ENCODE measurements at places on chromosomes 13 and 19.
A peak's percentile ranks its signal among the peaks of the same experiment; 100 is the strongest.

- no peak for DNase-seq
Observed at GRCh38 chr19:9808855-9809824, 9.7 kb downstream of the FBXL12 start.

- no peak for DNase-seq
Observed at GRCh38 chr13:109785141-109785891, 1.1 kb downstream of the IRS2 start.

- no peak for DNase-seq
Observed at GRCh38 chr13:42762251-42762650, 19.1 kb upstream of the FAM216B start.

DNA sequence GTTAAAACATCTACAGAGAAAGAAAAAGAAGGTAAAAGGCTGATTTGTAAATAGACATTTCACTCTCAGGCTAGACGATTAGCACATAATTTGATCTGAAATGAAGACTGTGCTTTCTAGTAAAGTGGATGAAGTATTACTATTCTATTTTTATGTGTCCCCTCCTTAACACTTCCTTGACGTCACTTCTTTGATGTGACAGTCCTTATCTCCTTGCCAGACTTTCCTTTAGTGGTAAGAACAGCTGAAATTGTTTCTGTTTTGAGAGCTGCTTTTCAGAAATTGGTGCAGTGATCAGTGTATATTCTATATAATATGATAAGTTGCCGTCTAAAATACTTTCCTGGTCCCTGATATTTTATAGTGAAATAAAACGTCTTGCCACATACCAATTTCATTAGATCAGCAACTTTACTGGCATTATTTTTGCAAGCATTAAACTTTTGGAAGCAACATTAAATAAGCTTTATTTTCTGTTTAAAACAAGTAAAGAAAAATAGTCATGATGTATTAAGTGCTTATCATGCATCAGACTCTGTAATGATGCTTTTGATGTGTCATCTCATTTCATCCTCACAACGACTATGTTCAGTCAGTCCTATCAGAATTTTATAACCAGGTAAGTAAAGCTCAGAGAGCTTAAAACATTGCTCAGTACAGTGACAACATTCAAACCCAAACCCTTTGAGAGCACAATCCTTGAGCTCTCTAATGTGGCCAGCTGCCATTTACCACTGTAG lies 210.3 kb upstream of the PCDH9 start:
- no peak for DNase-seq

DNA sequence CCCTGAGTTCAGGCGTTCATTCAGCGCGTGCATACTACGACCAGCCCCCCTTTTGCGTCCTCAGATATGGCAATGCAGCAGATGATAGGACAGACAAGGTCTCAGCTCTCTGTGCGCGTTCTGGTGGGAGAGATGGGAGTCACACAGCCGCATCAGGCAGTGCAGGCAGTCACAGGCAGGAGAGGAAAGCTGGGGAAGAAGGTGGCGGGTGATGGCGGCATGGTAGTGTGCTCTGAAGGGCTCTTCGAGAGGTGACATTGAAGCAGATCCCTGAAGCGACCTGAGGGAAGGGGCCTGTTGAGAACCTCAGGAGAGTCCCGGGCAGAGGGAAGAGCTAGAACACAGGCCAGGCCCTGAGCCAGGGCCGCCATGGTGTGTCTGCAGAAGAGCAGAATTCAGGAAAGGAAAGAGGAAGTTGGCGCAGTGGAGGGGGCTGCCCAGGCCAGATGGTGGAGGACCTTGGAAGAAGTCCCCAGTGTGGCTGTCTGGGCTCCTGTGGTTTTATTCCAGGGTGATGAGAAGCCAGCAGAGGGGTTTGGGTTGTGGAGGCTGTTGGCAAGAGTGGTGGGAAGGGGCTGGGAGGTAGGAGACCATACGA lies 3.5 kb downstream of the USF2 start:
- DNase-seq = no peak

DNA sequence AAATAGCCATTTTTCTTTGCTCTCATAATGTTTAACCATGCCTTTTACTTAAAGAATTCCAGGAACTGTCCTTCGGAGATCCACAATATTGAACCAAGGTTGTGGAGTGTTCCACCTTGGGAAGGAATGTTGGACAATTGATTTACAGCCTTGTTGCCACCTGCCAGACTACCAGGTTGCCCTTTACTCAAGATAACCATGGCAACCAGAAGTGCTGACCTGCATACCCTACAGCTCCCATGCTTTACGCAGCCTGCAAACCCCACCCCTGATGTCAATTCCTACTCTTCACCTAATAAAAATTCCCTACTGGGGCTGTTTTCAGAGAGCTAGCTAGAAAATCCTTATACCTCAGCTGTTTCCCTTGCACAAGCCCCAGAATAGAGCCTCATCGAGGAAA lies 151.0 kb upstream of the RXFP2 start:
- no peak for DNase-seq

- no peak for DNase-seq
Observed at GRCh38 chr13:89029062-89029461, 1357.9 kb downstream of the SLITRK5 start.

GRCh38 chr13:111171629-111172028 lies 56.5 kb downstream of the ARHGEF7 start:
- no peak for DNase-seq

DNA sequence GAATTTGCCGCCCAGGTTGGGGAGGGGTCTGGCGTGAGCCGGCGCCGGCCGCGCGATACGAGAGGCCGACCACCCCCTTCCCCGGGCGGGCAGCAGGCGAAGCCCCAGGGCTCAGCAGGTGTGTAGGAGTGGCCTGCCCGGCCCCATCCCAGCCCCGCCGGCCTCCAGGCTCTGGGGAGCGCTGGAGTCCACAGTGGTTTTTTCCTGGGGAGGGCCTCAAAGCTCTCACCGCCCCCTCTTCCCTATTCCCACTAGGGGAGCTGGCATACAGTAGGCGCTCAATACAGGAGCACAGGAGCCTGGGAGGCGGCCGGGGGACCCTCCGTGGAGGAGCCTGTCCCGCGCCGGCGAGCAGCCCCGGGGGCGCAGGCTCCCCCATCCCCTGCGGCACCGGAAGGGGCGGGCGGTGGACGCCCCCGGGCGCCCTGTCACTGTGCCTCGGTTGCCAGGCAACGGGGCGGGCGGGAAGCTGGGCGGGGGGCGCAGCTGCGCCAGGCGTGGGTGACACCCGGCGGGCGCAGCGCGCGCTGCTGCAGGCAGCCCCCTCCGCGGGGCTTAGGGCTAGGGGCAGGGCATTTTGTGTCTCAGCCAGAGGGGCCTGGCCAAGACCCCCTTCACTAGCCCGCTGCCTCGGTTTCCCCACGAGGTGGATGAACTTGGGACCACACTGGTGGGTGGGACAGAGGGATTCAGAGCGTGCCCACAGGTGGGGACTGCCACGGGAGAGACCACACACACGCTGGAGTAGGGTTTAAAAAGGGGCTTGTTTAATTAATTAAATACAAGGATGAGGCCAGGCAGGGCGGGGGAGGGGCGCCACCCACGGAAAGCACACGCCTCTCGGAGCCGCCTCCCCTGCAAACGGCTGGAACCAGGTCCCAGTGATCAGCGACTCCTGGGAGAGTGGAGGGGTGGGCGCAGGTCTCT lies 3.6 kb upstream of the REXO1 start:
- DNase-seq = no peak

DNA sequence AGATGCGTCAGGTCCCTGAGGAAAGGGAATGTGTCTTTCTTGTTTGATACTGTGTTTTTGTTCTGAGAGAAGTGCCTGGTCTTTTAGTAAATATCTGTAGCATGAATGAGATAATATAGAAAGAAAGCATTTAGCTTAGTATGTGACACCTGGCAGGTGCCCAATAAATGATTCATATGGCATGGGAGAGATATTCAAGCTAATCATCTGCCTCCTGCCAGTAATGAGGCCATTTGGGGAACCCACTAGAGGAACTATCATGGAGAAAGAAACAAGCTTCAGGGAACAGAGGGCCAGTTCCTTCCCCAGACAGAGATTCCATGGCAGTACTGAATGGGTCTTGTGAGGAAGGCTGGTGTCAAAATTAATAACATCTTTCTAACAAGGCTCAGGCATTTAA lies 603.9 kb downstream of the DCT start:
- no peak for DNase-seq

GRCh38 chr13:43293008-43293407 lies 269.6 kb downstream of the DNAJC15 start:
- no peak for DNase-seq

DNA sequence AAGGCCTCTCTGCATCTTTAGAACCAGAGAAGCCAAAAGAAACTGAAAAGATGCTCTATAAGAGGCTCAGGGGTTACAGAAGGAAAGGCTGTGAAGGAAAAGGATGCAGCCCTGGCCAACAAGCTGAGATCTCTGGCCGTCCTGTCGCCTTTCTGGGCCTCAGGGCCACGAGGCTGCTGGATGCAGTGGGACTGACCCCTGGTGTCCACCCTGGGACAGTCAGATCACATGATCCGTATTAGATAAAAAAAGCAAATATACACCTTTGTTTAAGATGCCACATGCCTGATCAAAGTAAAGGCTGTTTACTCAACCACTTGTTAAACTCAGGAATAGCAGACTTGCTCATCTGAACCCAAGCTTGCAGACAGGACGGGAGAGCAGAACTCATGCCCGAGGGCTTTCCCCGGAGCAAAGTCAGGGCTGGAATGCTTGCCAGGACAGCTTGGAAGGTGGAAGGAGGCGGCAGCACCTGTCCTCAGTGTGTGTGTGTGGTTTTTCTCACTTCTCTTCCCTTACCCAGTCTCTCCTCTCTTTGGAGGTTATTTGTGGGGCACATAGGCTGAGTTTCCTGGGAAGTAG lies 206.5 kb upstream of the TSHZ3 start:
- no peak for DNase-seq

GRCh38 chr13:47146991-47147811 lies 250.3 kb upstream of the HTR2A start:
- DNase-seq = no peak

GRCh38 chr13:35768551-35768950 lies 292.1 kb upstream of the MAB21L1 start:
- no peak for DNase-seq

DNA sequence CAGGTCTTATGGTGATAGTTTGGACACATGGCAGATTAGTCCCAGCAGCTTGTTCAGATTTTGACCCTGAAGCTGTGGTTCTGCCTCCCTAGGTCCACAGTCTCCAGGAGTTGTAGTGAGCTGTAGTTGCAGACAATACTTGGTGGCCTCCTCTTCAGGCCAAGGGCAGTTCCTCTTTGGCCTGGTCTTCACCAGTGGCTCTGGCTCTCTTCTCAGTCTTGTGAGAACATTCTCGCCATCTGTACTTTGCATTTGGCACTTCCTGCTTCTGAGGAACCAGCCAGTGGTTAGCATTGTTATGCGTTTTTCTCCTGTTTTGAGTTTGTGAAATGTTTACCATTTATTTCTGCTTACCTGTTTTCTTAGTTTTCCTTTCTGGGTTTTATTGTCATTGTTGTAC lies 40.7 kb downstream of the PCCA start:
- no peak for DNase-seq

DNA sequence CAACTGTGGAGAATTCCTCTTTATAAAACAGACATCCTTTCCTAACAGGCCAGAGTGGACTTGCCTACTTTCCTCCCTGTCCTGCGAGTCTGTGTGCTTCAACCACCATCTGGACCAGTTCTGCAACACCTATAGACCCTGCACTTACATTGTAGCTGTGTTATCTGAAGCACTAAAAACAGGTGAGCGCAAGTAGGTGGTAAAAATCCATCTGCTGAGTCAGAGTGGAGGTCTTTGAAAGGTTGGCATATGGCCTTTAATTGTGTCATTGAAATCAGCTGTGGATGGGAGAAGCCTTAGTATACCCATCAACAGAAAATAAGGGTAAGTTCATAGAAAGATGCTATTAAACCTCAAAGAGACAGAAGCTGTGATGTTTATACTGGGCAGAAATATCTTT lies 7.6 kb upstream of the NALCN start:
- no peak for DNase-seq

GRCh38 chr19:13978351-13979243 lies 26.3 kb downstream of the DCAF15 start:
- DNase-seq = peak; percentile 55

GRCh38 chr19:50384685-50385535 lies 763 bp downstream of the POLD1 start:
- DNase-seq = no peak

- no peak for DNase-seq
Observed at GRCh38 chr13:32264407-32264806, 50.8 kb downstream of the ZAR1L start.

- no peak for DNase-seq
Observed at GRCh38 chr19:30135797-30136196, 193.8 kb downstream of the URI1 start.

DNA sequence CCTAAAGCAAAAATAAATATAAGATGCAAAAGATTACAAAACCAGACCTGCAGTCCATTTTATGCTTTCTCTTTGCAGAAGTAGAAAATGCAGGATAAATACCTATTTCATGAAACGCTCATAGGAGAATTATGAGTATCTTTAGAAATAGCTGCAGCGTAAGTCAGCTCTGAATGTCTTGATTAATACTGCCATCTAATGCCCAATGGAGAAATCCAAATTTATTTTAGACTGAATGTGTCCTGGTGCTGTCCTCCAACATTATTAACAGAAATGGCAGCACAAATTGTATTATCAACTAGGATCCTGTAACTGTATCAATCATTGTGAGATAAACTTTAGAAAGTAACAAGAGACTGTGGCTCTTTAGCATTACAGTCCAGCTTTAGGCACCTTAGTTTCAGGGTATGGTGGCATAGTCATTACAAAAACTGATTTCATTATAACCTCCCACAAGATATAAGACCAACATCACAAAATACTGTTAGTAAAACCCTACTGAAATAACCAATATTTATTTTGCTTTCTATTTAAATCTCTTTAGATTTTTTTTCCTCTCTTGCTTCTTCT lies 162.1 kb upstream of the MIR17HG start:
- no peak for DNase-seq

GRCh38 chr19:33177417-33177979 lies 16.6 kb upstream of the LRP3 start:
- DNase-seq = no peak

GRCh38 chr13:47508527-47509228 lies 492.4 kb downstream of the SUCLA2 start:
- DNase-seq = no peak

DNA sequence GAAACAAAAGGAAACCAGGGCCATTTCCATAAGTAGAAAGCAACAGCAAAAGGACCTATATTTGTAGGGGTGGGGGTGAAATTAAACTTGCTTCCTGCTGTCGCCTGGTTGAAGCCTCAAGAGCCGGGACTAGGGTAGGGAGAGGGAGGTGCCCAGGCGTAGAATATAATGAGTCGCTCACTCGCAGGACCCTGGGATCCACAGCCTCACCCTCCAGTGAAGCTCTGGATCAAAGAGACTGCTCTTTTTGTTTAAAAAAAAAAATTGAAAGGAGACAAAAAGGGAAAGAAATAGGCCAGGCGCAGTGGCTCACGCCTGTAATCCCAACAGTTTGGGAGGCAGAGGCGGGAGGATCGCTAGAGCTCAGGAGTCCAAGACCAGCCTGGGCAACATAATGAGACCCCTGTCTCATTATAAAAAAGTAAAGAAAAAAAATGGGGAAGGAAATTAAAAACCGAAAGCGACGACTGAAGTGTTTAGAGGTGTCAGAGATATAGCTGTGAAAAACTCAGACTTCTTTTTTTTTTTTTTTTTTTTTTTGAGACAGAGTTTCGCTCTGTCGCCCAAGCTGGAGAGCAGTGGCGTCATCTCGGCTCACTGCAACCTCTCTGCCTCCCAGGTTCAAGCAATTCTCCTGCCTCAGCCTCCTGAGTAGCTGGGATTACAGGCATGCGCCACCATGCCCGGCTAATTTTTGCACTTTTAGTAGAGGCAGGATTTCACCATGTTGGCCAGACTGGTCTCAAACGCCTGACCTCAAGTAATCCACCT lies 10.9 kb upstream of the ADGRE5 start:
- DNase-seq = no peak

- DNase-seq = no peak
Observed at GRCh38 chr13:84962141-84962750, 837.0 kb downstream of the SLITRK6 start.

- DNase-seq = no peak
Observed at GRCh38 chr13:38767506-38768265, 80.8 kb downstream of the FREM2 start.
